ENCODE measurements at places on chromosomes 1 and 21.

DNA sequence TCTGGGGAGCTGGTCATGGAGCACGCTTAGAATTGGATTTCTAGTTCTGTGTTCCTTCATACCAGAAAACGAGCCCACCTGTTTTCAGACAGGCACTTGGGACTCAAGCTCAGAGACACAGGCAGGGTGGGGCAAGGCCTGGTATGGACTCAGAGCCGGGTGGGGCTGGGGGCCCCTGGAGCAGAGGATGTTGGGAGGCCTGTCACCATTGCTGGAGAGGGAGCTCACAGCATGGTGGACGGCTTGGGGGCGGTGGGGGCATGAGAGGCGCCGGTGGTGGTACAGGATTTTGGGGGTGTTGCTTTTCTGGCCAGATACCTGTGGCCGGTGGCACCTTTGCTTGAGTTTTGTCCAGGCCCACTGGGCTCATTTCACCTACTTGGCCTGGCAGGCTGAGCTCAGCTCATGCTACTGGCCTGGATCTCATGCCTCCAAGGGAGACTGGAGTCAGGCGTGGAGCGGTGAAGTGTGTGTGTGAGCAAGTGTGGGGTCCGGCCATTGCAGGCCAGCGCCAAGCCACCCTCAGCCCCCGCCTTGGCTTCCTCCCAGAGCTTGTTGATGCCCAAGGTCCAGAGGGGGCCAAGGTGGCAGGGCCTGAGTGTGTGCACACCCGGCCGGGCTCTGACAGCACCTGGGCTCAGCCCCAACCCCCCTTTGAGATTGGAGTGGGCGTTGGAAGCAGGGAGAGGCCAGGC, 8.7 kb downstream of the SLX9 start:
- no peak for DNase-seq

DNA sequence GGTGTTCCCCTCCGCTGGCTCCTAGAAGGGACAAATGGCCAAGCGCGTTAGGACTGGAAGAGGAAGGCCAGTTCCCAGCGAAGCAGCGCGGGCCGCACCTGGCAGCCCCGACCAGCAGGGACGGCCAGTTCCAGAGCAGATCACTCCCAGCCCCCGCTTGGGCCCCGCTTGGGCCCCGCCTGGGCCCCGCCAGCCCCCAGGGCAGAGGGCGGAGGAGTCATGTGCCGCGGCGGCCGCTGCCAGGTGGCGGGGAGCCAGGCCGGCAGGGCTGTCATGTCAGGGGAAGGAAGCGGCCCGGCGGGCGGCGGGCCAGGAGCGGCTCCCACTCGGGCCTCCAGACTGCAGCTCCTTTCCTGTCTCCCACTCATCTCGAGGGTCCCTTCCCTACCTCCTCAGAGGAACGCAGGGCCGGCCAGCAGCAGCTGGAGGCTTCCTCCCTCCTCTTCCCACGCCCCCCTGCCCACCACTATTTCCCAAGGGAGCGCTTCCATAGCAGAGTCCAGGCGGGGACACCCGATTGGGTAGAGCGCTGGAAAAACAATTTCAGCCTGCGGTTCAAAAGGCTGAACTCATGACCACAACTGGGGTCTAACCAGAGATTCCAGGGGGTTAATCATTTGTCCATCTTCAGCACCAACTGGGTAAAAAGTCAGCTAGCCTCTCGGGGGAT, 16.5 kb downstream of the ZNF697 start:
- peak; percentile 80 for DNase-seq

GRCh38 chr1:85582687-85583591, 2.4 kb downstream of the CCN1 start:
- DNase-seq = peak; percentile 76

GRCh38 chr1:41175546-41175945, 66.6 kb downstream of the SCMH1 start:
- DNase-seq = peak; percentile 57

DNA sequence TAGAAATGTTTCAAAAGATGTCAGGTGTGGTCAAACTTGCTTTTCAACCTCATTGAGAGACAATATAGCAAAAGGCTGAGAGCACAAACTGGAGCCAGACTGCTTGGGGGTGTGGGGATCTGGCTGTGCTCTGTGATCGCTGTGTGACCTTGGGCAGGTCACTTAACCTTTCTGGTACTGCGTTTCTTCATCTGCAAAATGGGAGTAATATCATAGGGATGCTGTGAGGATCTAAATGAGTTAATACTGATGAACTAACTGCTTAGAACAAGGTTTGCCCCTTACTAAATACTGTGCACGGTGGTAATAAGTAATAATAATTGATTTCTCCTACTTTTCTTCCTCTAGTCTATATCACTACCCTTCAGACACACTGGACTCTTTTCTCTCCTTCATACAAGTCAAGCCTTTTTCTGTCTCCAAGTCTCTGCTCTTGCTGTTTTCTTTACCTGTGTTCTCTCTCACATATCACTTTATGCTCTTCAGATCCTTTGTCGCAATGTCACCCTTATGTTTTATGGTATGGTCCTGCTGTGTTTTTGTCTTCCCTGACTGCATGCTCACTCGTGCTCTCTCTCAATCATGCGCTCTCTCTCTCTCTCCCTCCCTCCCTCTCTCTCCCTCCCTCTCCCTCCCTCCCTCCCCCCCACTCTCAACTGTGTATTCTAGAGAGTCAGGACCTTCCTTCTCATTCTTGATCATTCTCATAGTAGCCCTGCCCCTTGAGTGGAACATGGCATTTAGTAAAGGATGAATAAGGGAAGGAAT, 3.3 kb downstream of the MGST3 start:
- no peak for DNase-seq

DNA sequence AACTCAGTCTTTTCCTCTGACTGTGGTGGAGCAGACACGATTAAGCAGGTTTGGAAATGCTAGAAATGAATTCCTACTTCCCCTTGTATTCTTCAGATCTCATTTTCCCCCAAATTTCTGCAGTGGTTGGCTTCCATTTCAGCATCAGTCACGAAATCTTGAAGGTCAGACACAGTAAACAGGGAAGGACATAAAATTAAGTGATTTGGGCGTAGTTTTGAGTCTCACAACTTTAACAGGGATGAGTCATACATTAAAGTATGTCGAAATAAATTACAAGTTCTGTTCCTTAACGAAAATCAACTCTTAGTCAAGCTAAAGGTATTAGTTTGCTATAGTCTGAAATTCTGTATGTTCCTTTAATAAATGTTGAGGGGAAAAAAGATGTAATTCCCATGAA, 61.1 kb downstream of the HNRNPR start:
- DNase-seq = peak; percentile 67

DNA sequence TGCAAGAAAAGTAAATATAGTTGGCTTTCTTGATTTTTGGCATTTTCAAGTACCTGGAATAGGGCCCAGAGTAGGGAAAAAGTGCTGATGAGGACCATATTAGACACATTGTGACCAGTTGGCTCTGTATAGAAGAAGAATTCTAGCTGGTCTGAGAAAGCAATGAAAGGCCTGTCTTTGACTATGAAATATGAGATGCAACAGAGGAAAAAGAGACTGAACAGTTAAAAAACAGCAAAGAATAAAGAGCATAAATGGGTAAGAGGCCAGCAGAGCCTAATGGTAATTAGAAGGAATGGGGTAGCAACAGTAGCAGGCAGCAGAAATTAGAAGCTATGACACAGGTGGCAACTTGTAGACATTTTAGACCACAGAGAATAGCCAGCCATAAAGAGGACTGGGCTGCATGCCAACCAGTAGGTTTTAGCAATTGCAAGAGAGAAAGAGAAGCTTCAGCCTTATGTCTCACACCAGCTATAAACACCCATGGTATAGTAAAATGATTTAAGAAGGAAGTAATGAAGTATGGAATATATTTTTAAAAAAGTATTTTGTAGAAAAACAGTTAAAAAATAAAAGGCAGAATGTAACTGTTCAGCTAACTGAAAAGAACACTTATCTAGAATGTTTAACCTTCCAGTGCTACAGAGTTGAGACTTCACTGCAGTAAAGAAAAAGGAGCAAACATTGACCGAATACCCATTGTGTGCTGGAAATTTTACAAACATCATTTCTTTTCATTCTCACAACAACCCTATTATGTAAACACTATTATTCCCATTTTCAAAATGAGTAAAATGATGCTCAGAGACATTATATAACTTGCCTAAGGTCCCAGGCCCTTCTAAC, 114.1 kb downstream of the LHX4 start:
- peak; percentile 48 for DNase-seq

GRCh38 chr1:212819726-212820125, 27.7 kb downstream of the SPATA45 start:
- peak; percentile 47 for DNase-seq
